NCI-H1105 treated with DMSO at 0.1 percent for 48 hours (cell line): ENCODE measurements at places on chromosomes 2 and 18.

- DNase-seq: no peak
Measured at GRCh38 chr18:57009844-57010243, 137.0 kb upstream of the BOD1L2 start.

- DNase-seq: no peak
Measured at GRCh38 chr2:120660056-120660694, 75.5 kb upstream of the GLI2 start.

GRCh38 chr2:148568597-148568996 is 76.0 kb upstream of the EPC2 start:
- DNase-seq: no peak

- DNase-seq: no peak
Measured at GRCh38 chr2:138838851-138839620, 58.8 kb upstream of the NXPH2 start.

GRCh38 chr2:237435844-237436587 is 22.1 kb upstream of the COL6A3 start:
- DNase-seq: no peak

- no peak for DNase-seq
Measured at GRCh38 chr18:44819944-44820510, 139.3 kb downstream of the SETBP1 start.

- DNase-seq: no peak
Measured at GRCh38 chr2:181697571-181697970, 17.3 kb upstream of the NEUROD1 start.

DNA sequence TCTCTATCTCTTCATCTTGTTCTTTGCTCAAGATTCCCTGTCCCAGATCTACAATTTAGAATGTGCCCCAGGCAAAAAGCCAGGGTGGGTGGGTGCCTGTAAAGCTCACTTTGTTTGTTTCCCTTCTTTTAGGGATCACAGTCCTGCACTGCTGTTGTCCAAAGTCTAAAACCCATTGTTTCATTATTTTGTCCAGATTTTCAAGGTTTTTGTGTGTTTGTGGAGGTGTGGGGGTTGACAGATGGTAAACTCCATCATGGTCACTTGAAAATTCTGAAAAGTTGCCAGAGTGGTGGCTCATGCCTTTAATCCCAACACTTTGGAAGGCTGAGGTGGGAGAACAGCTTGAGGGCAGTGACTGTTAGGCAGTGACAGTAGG is 41.5 kb downstream of the YES1 start:
- DNase-seq: no peak

- DNase-seq: no peak
Measured at GRCh38 chr2:203484266-203485112, 50.6 kb downstream of the RAPH1 start.

DNA sequence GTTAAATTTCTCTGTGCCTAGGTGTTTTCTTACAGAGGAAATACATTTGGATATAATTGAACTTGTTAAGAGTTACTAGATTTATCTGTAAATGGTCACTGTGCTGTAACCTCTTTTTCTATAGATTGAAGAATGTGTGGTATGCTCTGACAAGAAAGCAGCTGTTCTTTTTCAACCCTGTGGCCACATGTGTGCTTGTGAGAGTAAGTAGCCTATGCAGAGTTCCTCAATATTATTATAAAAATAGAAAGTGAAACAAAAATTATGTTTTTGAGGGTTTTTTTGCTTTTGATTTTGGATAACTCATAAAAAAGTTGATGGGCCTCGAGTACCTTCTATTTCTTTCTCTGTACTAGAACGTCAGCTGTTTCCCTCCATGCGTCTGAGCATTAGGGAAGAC is 112.4 kb downstream of the MIB1 start:
- DNase-seq: no peak

DNA sequence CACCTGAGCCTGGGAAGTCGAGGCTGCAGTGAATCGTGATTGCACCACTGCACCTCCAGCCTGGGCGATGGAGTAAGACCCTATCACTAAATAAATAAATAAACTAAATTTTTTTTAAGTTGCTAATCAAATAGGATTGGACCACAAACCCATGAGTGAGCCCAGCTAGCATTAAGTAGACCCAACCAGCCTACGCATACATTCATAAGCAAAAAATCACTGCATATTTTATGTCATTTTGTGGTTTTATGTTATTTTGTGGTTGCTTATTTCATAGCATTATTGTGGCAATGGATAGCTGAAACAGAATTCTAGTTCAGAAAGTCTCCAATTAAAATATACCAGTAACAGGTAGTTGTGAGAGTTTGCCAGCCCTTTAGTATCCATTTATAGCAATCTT is 29.1 kb upstream of the ZC3H15 start:
- DNase-seq: no peak
